ENCODE measurements at places on chromosomes 12 and 14. TPM values are rescaled to one million over a fixed set of nuclear protein-coding genes. Genes with fewer than 3 reads are reported as not detected.
A peak's percentile ranks its signal among the peaks of the same experiment; 100 is the strongest.

- DNase-seq, result peak; percentile 31
Measured at GRCh38 chr14:105363847-105364708, 34.3 kb upstream of the TEX22 start.

- peak; percentile 66 for DNase-seq
Measured at GRCh38 chr14:88005050-88005481, at the start of gene GPR65. GPR65 (plus strand) TSS chr14:88005135; CDS start chr14:88010848, 5,713 bp downstream.

DNA sequence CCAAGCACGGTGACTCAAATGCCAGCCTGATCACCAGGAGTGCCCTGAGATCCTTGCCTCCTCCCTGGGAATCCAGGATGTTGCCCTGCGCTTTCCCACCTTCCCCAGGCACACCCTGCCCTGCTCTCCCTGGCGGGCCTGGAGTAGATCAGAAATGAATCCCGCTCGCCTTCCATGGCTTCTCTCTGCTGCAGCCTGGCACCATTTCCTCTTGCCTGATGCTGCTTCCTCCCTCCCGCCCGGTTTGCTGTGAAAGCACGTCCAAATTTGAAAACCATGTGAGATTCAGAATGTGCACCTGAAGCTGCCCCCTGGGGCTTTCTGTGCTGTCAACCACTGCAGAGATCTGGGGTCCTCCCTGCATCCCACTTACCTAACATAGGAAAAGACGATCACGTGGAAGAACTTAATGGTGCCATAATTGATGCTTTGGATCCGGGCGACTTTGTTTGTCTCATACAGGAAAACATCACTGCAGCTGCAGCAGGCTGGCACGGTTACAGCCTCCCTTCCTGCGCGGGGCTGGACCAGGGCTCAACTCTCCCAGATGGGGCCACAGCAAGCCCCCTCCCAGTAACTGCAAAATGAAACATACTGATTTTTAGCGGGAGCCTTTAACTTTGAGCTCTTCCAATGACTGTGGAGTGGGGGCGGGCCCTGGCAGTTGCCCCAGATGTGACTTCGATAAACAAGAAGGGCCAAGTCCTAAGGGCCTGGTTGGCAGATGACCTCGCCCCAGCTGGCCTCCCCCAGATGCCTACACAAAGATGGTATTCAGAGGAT is 24.9 kb upstream of the C12orf76 start:
- peak; percentile 52 for DNase-seq

DNA sequence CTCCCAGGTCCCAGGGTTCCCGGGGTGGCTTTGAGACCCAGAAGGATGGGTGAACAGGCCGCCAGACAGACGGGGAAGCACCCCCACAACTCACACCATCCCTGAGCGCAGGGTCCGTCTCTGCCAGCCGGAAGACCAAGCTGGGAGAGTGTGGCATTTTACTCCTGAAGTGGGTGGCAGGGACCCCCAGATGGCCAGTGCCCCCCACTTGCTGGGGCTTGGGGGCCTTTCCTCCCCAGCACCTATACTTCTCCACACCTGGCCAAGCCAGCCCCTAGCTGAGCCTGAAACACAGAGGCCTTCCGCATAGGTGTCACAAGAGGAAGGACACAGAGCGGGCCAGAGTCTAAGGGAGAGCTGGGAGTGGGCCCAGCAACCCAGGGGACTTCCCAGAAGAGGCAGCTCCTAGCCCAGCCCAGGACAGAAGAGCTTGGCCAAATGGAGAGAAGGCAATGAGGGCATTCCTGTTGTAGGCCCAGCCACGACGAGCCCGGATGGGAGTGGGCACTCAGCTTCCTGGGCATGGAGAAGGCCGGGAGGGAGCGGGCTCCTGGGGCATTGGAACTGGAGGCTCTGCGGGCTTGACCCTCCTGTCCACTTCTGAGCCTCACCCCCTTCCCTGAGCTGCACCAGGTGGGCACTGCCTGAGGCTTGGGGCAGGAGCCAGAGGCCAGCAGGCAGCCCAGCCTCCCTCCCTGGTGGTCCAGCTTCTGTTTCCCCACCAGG is 3.3 kb downstream of the AHNAK2 start:
- DNase-seq, result no peak

DNA sequence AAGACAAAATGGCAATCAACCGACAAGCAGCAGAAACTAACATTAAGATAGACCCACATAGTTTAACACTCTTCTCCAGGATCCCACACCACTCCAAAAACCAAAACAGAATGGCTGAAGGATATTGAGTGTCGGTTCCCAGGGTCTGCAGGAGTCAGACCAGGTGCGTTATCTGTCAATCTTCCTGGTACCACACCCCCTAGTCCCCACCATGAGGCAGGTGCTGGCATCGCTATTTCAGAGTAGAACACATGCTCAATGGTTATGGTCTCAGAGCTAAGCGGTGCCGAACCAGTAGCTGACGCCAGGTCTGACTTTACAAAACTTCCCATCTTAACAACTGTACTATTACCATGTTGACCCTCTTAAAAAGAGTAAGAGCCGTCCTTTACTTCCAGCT is 10.2 kb downstream of the STX2 start:
- DNase-seq, result no peak

GRCh38 chr12:14068961-14069360 is 87.6 kb upstream of the GRIN2B start:
- DNase-seq, result no peak

DNA sequence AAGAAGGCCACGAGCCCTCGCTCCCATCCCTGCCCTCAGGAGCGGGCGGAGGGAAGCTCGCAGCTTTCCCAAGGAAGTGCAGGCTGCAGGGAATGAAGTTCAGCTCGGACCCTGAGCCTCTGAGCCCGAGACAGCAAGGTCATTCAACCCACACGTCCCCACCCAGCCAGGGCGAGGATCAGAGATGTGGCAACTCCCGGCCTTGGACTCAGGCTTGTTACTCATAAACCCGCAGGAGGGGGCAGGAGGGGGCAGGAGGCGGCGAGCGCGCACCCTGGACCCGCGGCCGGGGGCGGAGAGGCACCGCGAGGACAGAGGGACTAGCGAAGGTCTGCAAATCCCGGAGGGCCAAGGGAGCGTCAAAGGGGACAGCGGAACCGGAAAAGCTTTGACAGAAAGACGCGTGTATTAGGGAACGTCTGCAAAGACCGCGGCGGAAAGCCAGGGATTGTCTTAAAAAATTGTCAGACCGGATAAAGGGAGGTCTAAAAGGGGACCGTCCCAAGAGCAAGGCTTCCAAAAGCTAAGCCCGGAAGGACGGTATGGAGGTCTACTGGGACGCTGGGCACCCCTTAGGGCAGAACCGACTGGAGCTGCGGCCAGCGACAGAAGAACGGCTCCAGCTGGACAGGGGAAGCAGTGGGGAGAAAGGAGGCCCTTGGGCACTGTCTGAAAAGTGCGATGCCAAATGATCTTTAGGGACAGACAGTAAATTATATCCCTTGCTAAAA is 611 bp upstream of the DCAF11 start:
- DNase-seq, result peak; percentile 89

GRCh38 chr14:100141098-100141497 is 18.3 kb downstream of the DEGS2 start:
- no peak for DNase-seq

DNA sequence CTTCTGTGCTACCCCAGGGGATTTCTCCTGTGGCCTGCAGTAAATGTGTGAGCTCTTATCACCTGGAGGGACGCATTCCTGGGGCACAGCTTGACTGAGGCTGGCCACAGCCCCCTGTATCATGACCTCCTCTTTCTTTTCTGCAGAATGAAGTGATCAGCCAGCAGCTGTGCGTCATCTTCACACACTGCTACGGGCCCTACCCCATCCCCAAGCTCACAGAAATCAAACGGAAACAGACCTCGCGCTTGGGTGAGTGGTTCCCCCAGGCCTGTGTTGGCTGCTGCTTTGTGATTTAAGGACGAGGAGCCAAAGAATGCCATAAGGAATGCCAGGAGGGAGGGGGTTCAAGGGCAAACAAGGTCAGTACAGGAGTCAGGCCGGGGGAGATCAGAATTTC is 50.5 kb upstream of the PWP1 start:
- DNase-seq, result no peak

DNA sequence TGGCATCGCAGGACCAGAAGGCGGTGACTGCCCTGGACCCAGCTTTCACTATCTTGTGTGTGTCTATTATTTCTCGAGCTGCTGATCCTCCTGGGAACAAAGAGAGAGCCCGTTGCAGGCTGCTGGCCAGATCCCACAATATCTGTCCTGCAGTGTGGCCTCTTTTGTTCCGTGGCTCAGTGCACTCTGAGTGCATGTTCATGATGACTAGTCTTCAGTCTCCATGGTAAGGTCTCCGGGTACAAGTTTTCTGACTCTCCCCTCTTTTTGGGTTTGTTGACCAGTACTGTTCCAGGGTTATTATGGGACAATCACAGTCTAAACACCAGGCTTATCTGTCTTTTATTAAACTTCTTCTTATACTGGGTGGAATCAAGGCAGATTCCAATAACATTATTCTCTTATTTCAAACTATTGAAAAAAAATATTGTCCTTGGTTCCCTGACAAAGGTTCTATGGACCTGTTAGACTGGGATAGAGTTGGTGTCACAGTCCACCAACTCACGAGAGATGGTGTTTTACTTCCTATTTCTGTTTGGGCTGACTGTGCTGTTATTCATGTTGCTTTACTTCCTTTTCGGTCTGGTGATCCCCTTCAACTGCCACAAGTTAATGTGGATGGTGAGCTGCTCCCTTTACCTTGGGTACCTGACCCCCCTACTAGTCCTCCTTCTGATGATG is 192.9 kb upstream of the ALG10B start:
- no peak for DNase-seq

GRCh38 chr14:71243697-71244096 is 336.4 kb downstream of the PCNX1 start:
- no peak for DNase-seq

DNA sequence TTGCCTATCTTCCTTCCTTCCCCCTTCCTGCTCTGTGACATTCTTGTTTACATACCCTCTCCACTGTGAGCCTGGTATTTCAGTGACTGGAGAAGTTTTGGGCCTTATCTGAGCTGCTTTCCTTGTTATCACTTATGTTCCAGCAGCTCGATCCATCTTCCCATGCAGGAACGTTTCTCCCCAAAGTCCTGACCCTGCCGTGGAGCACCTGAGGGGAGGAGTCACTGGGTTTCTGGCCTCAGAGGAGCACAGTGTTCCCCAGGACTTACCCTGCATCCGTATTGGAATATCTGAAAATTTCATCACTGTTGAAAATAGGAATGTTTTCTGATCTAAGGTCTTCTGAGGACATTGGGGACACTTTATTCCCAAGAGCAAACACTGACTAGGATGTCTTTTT is 141.8 kb downstream of the CACNA1C start:
- no peak for DNase-seq

- no peak for DNase-seq
Measured at GRCh38 chr14:31479027-31479426, 8.8 kb downstream of the GPR33 start.

GRCh38 chr14:69291396-69291795 is 31.4 kb downstream of the GALNT16 start:
- DNase-seq, result no peak

GRCh38 chr12:20555771-20556170 is 139.4 kb upstream of the SLCO1C1 start:
- DNase-seq, result no peak

DNA sequence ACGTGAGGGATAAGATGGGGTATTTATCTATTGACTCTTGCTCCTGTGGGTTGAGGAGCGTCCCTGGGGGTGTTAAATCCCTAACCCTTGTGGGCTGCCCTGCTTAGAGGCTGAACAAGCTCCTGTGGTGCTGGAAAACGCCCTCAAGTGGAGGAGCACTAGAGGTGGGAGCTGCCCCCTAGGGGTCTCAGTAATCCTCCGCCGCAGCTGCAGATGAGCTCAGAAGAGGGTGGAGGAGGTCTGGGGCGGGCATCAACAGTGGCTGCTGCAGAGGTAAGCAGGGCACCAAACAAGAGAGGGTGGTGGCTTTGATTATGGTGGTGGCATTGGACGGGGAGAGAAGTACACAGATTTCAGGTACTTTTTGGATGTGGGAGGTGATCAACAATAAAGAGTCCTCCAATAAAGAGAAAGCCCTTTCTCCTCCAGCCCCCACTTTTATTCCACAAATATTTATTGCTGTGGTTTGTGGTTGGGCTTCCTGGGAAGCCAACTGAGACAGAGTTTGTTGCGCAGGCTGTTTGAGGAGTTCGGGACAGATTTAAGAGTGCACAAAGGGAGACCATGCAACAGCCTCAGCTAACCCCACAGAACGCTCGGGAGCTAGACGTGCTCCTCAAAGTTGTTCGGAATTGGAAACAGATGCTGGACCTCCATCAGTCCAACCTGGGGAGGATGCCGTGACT is 179.9 kb downstream of the ADCK1 start:
- DNase-seq, result no peak

DNA sequence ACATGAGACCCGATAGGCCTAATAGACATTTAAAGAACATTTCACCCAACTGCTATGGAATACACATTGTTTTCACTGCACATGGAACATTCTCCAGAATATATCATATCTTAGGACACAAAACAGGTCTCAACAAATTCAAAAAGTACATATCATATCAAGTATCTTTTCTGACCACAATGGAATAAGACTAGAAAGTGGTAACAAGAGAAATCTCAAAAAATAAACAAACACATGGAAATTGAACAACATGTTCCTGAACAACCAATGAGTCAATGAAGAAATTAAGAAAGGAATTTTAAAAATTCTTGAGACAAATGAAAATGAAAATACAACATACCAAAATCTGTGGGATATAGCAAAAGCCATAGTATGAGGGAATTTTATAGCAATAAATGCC is 208.1 kb downstream of the PTPRO start:
- no peak for DNase-seq

GRCh38 chr12:106670131-106670530 is 87.3 kb downstream of the RFX4 start:
- no peak for DNase-seq

DNA sequence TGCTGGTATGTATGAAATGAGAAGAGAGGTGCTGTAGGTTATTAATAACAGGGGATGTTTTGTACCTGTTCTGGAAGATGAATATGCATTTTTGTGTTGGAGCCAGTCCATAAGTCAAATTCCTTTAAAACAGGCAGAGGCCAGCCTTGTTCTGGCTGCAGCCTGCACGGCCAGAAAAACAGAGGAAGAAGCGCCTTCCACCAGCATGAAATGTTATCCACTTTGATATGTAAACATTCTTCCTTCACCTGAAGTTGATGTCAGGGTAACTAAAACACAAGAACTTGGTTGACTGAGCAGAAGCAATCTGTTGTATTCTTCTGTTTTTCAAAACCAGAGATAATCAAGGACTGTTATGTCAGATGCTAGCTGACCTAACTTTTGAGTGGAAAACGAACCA is 237.9 kb upstream of the PLEKHG7 start:
- no peak for DNase-seq

- no peak for DNase-seq
Measured at GRCh38 chr14:73740618-73741326, 26.6 kb upstream of the PNMA1 start.

GRCh38 chr12:111248236-111249017 is 120.5 kb downstream of the PHETA1 start:
- no peak for DNase-seq

Gene SLCO1A2
- total RNA-seq, result not detected

Gene PPP1R1A
- not detected for total RNA-seq

Gene TAS2R19
- 3.0 TPM for total RNA-seq

Gene INSM2
- not detected for total RNA-seq

Gene KRT6B
- not detected for total RNA-seq

Gene DIABLO
- total RNA-seq, result 36.1 TPM

Gene KLHL33
- total RNA-seq, result 0.15 TPM

Gene TCL1B
- not detected for total RNA-seq

Gene SDSL
- total RNA-seq, result 3.6 TPM

Gene FAM90A1
- not detected for total RNA-seq

Gene CISTR
- not detected for total RNA-seq

Gene GPR162
- total RNA-seq, result 0.25 TPM

Gene PRICKLE1
- 0.15 TPM for total RNA-seq

Gene DLST
- 92.6 TPM for total RNA-seq

Gene MAP1LC3B2
- 1.0 TPM for total RNA-seq

Gene DBX2
- total RNA-seq, result not detected

Gene TAS2R14
- total RNA-seq, result 2.1 TPM

Gene TSHR
- 0.82 TPM for total RNA-seq

Gene CD4
- 227 TPM for total RNA-seq

Gene NT5DC3
- 3.5 TPM for total RNA-seq

All from activated CD4-positive, alpha-beta T cell treated with anti-CD3 and anti-CD28 coated beads, Interleukin-2, amount 10 ng/mL, durations not matched to agents 7 days and 5 days (primary cell).